Stimulated activated CD8-positive, alpha-beta memory T cell treated with anti-CD3 and anti-CD28 coated beads, Interleukin-4, amount 100 ng/mL, for 1 hour (primary cell): ENCODE measurements at places on chromosomes 1 and 21.

DNA sequence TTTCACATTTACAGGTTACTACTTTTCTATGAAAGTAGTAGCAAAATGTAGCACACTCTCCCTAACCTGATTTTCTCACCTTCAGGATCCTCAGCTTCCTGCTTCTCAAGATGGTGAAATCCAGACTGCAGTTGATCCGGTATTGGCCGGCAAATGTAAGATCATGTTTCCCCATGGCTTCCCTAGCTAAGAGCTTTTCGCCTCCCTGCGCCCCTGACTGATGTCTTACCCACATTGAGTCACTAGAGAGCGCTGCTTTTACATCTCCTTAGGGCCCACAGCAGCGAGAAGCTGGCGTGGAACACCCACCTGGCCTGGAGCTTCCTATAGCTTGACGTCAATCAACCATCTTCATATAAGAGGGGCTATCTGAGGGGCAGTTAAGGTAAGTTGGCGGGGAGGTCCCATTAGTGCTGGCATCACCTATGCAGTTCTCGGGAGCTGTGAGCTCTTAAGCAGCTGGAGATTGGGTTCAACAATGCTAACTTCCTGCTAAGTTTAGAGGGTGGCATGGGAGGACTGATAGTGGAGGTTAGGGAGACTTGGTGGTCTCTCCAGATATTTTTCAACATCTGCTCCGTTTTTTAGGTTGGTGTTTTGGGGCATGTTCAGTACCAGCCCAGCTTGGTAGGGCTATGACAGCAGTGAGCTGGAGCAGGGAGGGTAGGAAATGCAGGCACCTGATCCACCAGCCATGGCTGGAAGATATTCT, 5.5 kb downstream of the PTPN7 start:
- DNase-seq: no peak

- no peak for DNase-seq
These were observed 76.6 kb upstream of the KIAA0040 start for GRCh38 chr1:175269151-175269550.

DNA sequence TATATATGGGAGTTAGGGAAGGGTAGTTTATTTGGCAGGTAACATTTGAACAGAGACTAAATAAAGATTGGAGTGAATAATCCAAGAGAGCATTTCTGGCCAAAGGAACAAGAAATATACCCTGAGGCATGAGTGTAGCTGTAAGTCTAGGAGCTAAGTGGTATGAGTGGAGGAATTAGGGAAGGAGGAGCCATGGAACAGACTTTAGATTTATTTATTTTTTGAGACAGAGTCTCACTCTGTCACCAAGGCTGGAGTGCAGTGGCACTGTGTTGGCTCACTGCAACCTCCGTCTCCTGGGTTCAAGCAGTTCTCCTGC, 18.4 kb downstream of the CAPZA1 start:
- DNase-seq: no peak

- DNase-seq: no peak
These were observed 4.1 kb upstream of the COL6A2 start for GRCh38 chr21:46093668-46094400.

GRCh38 chr21:41219498-41220207, 51.7 kb downstream of the BACE2 start:
- DNase-seq: no peak

DNA sequence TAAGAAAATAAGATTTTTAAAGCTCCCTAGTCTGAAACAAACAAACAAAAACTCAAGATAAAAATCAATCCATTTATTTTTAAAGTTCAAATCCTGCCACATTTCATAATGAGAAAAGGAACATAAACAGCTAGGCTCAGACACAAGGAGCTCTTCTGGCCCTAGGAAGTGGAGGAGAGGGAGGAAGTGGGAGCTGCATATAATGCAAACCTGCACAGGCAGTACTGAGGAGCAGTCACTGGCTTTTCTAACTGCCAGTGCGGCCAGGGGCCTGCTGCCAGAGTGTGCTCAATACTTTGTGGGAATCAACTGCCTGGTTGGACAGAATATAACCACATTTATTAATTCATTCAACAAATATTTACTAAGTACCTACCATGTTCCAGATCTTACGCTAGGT, 139.8 kb upstream of the SPATA6 start:
- no peak for DNase-seq

DNA sequence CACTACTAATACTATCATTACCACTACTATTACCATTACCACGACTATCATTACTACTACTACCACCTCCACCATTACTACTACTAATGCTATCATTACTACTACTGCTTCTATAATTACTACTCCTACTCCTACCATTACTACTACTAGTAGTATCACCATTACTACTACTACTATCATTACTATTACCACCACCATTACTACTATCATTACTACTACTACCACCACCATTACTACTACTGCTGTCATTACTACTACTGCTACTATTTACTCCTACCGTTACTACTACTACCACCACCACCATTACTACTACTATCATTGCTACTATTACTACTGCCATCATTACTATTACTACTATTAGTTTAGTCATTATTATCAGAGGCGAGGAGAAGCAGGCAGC, 140.9 kb upstream of the KCNJ15 start:
- DNase-seq: no peak

DNA sequence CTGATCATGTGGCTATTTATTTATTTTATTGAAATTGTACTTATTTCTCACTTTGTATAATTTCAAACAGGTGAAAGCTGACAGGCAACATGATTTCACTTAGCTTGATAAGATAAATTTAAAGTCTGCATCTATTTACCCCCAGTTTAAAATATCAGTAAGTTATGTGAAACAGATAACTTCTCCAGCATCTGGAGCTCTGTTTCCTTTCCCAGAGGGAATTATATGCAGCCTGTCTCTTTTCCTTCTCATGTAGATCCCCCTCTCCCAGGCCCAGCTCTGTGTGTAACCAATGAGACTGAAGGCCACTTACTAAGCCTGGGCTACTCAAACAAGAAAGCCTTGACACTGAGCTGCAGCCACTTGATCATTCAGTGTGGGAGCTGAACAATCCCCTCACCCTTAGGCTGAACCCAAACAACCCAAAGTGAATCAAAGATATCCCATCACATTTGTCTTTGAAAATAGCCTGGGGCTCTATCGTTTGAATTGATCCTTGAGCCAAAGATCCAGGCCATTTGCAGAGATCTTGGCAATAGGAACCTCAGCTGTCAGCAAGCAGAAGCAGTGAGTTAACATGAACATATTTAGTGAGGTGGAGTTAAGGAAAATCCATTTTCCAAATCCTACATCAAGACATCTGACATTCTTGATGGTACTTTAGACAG, 383.9 kb downstream of the TGFB2 start:
- no peak for DNase-seq
